ENCODE measurements at places on chromosomes 7 and 10.

- DNase-seq: no peak
Measured at GRCh38 chr10:120428754-120429153, 28.3 kb upstream of the PLPP4 start.

GRCh38 chr7:158353606-158354570 is 233.7 kb downstream of the PTPRN2 start:
- no peak for DNase-seq

GRCh38 chr7:92598310-92598981 is 8.3 kb upstream of the FAM133B start:
- no peak for DNase-seq

DNA sequence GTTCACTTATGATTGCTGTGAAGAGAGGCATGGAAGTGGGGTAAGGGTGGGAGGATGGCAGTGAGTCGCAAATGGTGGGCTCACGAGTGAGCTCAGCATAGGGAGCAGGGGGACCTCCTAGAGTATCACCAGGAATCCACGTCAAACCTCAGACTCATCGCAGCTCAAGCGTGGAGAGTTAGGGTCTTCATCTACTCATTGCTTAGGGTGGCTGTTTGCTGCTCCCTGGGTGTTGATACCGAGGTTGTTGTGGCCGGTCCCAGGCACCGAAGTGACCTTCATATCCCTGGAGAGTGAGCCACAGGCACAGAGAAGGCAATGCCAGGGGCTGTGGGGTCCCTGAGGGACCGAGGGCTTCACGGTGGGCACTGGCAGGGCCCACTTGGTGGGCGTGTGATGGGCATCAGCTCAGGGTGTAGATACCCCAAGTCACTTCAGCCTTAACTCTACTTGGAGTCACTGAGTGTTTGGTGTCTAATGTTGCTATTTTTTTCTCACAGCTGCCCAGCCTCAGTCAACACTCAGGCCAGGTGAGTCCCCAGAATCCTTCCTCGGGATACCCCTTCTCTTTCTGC is 16.8 kb downstream of the DMBT1 start:
- no peak for DNase-seq

DNA sequence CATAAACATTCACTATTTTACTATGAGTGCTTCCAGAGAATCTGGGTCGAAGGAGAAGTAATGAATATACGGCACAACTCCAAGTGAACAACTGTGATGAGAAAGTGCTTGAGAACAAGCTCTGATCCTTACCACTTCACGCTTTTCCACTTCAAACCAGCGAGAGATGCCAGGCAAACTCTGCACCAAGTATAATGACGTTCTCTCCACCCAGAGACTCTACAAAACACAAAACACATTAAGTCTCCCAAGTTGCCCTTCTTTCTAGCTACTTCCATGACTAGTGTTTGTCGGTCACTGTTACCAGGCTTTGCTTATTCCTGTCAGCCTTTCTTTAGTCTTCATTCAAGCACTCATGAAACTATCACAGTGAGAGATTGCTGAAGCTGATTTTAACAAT is 193.1 kb upstream of the IMMP2L start:
- DNase-seq: no peak

GRCh38 chr7:150733482-150734095 is 3.6 kb upstream of the GIMAP5 start:
- no peak for DNase-seq

GRCh38 chr7:73314271-73314670 is 5.6 kb upstream of the NSUN5 start:
- DNase-seq: no peak

DNA sequence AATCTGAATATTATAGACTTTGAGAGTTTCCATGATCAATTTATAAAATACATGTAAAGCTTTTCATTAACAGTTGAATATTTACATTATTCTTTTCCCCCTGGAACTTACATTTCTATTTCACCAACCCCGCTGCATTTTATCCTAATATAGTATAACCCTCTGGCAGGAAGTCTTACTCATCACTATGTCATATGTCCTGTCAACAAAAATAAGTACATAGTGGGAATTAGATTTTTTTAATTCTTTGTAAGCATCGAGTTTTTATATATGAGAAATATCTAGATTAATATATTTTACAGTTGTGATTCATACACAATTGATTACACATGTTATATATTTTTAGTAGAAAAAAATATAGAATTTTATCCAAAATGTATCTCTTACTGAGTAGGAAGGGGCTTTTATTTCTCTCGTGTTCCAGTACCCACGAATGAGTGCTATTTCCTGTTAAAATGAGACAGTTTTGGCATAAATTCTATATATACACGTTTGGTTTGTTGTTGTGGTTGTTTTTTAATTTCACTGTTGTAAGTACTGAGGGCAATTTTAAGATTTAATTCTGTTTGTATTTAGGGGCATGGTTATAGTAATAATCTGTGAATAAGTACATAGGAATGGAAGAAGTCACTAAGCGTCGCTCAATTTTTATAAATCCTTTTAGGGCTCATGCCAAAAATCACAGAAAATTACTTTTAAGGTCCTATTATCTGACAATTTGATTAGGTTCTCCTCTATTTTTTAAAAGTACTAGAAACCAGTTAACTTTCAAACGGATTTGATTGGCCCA is 87.1 kb downstream of the HECW1 start:
- no peak for DNase-seq

DNA sequence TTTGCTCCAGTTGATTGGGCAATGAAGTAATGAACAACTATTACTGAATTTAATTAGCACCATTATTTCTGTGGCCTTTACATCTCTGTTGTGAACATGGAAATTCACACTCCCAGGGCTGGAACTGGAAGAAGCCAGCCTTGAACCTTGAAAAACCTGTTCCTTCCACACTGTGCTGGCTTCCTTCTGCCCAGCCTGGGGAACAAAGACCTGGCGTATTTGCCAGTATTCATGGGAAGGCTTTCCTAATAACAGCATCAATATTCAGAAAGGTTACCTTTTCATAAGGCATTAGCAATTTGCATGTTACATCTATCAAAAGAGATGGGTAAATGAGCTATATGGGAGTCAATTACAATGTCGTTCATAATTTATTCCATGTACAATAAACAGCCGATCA is 1.3 kb downstream of the C10orf90 start:
- no peak for DNase-seq

DNA sequence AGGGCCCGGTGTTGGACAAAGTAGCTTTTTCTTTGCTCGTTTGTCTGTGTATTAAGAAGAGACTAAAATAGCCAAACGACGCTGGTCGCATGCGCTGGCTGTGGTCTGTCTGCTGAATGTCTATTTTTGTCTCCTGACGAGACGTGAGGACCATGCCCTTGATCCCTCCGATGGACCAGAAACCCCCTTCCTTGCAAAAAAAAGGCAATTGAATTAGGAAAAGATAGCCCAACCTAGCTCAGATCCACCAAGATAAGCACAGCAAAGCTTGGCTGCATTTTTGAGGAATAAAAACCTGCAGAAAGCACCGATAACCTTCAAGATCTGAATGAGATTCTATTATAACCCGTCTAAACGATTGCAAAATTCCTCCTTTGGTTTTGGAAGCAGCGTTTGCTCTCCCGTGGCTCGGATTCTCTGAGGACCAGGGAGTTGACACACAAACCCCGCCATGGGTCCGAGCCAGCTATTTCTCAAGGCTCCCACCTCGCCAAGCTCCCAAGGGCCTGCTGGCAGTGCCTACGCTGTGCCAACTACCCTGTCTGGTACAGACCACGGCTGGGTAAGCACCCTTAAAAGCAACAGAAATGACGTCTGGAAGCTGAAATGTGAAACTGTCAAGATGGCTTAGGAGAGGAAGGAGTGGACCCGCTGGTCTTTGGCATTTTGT is 17.7 kb upstream of the TTYH3 start:
- no peak for DNase-seq

DNA sequence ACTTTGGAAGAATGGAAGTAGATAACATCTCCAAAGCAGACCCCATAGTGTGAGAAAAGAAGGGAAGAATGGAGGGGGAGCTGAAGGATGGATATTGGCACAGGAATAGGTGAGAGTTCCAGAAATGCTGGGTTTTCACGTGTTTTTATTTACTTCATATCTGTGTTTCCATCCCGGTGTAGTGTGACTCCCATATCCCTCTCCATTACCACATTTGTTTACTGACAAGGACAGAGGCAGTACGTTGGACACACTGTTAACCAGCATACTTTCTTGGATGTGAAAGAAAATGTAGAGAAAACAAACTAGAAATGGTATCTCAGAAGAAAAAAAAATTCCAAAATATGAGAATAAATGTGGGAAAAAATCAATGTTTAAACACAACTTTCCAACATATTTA is 124.4 kb upstream of the PFKP start:
- no peak for DNase-seq

DNA sequence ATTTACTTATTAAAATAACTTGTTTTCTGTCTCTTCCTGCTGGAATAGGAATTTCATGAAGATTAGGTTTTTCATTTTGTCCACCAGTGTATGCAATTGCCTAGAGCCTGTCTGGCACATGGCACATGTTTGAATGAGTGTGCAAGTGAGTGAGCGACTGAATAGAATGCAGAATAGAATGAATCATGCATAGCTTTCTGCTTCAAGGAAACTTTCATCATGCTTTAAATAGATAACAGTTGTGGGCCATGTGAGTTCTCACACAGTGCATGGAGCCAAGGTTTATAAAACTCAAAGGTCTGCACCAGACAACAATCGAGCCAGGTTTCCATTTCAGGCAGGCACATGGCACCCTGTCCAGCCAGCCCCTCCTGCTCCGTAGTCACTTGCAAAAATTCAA is 74.2 kb upstream of the HECW1 start:
- no peak for DNase-seq

GRCh38 chr7:44150466-44150832 is 9.3 kb upstream of the MYL7 start:
- no peak for DNase-seq

DNA sequence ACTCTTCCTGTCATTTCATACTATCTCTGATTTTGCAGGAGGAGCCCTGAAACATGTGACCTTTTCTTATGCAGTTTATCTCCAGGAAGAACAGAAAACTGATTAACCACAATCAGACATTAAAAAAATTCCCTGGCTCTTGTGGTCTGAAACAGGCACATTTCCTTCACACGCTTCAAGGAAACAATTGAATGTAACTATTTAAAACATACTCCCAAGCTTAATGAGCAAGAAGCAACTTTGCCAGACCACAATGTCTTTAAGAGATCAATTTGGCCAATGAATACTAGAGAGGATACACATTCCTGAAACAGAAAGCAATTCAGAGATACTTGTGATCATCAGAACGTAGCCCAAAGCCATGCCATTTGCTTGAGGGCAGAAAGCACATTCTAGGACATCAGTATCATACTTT is 65.8 kb downstream of the PIP4K2A start:
- no peak for DNase-seq

GRCh38 chr10:11638055-11638698 is 26.7 kb upstream of the USP6NL start:
- no peak for DNase-seq

Data from activated CD4-positive, CD25-positive, alpha-beta regulatory T cell treated with anti-CD3 and anti-CD28 coated beads, Interleukin-2, amount 50 U/mL, for 72 hours (primary cell).